ENCODE measurements at places on chromosomes 2 and 18.

GRCh38 chr18:11572201-11572600, 37.2 kb upstream of the SLC35G4 start:
- DNase-seq, result no peak

- no peak for DNase-seq
Measured at GRCh38 chr2:100365434-100365833, 43.1 kb upstream of the LONRF2 start.

GRCh38 chr2:2123238-2123637, 207.8 kb downstream of the MYT1L start:
- no peak for DNase-seq

DNA sequence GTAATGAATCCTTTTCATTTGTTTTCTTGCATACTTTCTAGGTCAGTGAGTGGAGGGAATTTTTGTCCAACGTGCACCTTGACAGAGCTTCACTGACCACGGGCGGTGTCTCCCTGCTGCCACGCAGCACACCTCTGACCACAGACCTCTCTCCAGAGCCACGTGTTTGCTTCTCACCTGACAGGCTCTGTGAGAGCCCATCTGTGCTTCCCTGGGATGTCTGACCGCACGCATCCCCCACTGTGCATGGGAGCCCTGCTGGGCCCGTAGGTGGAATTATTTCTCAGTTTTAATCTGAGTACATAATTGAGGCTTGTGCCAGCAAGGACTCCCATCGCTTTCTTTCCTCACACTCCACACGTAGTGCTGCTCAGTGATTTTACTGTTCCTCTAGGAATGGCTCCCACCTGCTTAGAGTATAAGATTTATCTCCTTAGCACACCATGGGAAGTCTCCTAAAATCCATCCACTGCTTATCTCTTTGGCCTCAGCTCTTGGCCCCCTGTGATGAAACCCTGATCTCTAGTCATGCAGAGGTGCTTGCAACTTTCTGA, 482.6 kb downstream of the TSN start:
- no peak for DNase-seq

GRCh38 chr2:43792653-43793052, 18.8 kb downstream of the DYNC2LI1 start:
- DNase-seq, result no peak

DNA sequence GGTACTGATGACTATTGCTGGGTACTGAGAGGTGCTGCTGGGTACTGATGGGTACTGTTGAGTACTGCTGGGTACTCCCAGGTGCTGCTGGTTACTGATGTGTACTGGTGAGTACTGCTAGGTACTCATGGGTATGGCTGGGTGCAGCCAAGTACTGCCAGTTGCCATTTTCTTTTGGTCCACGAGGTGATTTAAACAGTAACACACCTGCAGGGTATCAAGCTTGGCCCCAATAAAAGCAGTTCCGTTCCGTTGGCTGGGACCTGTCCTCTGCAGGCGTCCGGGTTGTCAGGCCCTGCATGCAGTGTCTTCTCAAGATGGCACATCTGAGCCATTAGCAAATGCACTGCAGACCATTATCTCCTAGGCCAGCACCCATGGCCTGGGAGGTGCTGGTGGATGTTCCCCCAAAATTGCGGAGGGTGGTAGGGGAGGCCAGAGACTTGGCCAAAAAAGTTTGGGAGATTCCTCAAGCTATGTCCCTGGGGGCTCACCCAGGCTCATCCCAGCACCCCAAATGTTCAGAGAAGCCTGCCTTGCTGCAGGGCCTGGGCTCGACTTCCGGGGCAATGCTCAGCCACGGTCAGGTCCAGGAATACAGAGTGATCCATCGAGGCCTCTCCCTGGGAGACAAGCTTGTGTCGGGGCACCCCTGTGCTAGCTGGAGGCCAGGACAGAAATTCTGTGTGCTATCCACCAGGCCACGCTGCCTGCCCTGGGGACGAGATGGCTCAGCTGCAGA, 165.2 kb downstream of the TWIST2 start:
- DNase-seq, result no peak

DNA sequence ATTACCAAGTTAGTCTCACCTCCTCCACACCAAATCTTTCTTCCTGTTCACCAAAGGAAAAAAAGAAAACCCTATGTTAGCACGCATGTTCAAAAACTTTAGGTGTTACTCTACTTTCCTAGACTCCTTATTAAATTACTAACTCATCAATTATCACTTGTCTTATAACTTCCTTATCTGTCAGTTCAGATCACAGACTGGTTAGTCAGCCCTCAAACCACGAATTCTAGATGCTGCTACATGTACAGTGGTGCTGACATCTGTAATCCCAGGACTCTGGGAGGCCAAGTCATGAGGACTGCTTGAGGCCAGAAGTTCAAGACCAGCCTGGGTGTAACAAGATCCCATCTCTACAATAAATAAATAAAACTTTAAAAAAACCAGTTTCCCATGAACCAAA, 3.5 kb downstream of the YWHAQ start:
- DNase-seq, result no peak

DNA sequence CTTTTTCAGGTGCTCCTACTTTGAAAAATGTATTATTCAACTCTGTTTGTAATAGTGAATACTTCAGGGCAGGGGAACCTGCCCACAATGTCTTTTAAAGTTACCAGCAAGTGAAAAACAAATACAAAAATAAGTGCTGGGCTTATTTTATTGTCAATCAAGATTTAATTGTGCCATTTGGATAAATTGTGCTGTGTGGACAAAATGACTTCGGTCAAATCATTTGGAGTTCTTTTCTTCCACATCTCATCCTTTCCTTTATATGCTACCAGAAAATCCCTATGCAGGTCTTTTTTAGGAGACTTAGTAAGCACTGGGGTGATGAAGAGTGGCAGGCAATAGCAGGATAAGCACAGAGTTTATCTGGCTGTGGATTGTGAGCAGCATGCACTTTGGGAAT, 63.9 kb downstream of the NYAP2 start:
- DNase-seq, result no peak

DNA sequence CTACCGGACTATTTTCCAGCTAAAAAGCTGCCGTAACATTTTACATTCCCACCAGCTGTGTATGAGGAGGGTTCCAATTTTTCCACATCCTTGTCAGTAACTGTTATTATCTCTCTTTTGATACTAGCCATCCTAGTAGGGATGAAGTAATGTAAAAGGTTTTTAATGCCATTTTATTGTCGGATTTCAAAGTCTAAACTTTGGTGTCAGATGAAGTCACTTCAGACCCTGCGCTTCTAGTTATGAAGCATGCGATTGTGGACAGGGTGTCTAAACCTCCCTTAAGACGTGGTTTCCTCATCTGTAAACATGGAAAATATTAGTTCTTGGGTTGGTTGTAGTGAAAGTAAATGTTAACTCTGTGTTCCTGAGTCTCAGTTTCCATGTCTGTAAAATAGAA, 4.7 kb downstream of the DGKD start:
- DNase-seq, result no peak

DNA sequence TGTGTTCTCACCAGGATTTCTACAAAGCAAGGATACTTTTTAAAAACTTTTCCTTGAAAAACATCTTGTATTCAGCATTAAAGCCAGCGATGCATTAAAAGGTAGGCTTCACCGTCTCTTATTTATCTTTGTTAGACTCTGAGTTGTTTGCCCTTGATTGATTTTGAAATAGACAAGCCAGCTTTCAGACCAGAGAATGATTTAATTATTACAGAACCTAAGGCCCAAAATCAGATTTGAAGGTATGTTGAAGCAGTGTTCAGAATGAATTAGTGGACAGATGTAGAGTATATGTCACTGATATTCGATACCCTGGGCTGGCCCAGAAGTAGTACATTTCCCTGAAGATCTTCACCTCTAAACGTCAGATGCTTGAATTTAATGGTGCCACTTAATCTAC, 136.4 kb downstream of the THSD7B start:
- DNase-seq, result no peak

- DNase-seq, result no peak
Measured at GRCh38 chr2:86489542-86489941, 48.4 kb downstream of the KDM3A start.

GRCh38 chr2:19775838-19776237, 125.9 kb downstream of the TTC32 start:
- no peak for DNase-seq

DNA sequence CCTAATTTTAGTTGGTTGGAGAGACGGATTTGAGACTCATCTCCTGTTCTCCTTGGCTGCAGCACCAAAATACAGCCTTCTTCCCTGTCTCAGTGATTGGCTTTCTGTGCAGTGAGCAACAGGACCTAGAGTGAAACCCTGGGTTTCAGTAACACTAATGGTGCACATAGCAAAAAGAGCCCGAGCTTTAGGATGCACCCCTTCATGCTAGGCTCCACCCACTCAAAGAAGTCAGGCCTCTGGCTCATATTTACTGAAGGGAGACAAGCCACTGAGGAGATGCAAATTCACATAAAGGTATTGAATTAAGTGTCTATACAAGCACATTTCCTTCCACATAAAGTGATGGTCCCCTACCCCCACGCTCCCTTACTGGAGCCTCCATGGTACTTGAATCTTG, 131.9 kb upstream of the CHAC2 start:
- no peak for DNase-seq

GRCh38 chr18:23833714-23834113, 144.5 kb downstream of the LAMA3 start:
- DNase-seq, result no peak

GRCh38 chr18:38933322-38933721, 1367.7 kb upstream of the CELF4 start:
- DNase-seq, result no peak

DNA sequence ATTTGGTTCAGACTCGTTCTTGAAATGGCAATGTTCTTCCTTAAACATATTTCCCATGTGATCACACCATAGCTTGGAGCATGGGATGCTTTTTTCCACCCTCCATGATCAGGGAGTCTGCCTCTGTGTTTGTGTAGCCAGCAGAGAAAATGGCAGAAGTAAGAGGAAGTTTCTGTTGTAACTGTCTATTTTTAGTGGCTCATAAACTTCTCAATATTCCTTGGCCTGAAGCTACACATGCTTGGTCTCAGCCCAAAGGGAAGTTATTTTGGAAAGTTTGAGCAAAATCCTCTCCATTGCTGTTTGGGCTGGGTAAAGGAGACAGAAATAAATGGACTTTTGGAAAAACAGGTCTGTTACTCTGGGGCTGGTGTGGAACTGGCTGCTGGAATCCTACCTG, 33.4 kb upstream of the ITGA6 start:
- DNase-seq, result no peak

- no peak for DNase-seq
Measured at GRCh38 chr2:55176094-55176415, 56.0 kb downstream of the CLHC1 start.

GRCh38 chr2:240968731-240969624, 29.4 kb upstream of the SNED1 start:
- no peak for DNase-seq

DNA sequence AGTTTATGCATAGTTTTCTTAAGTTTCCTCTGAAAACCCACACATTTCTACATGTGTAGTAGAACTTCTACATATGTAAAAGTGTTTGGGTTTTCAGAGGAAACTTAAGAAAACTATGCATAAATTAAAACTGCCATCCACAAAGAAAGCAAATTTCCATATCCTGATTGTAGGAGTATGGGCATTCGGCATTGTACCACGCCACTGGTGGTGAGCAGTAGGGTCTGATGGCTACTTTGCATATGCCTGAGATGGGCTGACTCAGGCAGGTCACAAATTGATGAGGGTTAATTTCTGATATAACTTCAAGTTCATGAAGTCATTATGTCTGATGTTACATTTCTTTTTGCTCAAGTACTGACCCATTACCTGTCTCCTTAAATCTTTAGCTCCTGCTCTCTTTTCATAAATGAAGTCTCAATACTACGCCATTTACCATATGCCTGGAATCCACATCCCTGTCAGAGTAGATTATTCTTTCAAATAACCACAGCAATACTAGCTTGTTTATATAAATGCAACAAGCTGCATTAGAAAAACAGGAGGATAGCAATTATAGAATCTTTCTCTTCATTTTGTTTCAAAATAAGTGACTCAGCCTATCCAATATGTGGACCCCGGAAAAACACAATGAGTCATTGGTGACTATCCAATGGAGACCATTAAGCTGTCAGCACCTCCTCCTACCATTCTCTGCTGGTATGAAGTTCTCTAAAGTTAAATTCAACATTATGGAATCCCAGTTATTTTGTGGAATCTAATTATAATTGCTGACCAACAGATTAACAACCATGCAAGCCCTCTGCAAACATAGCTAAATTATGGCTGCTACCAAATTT, 355.2 kb upstream of the UBE2E3 start:
- DNase-seq, result no peak

- no peak for DNase-seq
Measured at GRCh38 chr2:15677141-15677843, 85.6 kb downstream of the DDX1 start.

DNA sequence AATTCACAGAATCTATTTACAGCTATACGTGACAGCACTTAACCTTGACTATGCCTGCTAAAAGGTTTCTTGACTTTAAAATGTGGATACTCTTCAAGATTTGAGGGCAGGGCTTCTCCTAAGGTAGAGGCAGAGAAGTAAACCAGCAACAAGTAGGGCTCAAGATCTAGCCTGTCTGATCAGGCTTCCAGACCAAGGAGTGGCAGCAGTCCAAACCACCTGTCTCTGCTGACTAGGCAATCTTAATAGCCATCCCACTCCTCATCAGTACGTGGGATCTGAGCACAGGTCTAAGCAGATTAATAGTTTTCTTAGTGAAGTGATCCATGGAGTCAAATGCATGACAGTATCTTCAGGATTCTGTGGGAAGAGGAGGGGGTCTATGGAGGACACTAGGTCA, 100.4 kb downstream of the GPD2 start:
- no peak for DNase-seq

DNA sequence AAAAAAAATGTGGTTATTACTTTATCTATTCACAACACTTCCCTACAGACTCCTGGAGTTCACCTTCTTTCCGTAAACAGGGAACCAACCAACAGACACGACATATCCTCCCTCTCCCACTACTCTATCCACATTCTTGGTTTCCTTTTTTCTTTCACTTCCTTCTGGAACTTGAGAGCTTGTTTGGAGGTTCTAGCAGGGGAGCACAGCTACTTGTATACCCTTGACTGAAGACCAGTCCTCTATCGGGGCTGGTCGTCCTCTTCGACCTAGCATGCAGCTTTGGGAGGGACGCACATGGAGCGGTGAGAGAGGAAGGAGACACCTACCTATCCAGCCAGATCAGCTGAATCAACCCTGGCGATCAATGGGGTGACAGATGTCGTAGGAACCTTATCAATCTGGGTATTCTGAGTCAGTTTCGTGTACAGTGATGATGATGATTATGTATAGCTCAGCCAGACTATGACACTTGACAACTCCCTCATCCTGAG, 43.5 kb upstream of the MSH2 start:
- DNase-seq, result no peak

- DNase-seq, result no peak
Measured at GRCh38 chr18:78782951-78783563, 196.6 kb upstream of the SALL3 start.

GRCh38 chr2:39275016-39275415, 31.2 kb upstream of the CDKL4 start:
- DNase-seq, result no peak

All from stimulated activated CD4-positive, alpha-beta T cell treated with anti-CD3 and anti-CD28 coated beads, TNF-alpha, amount 100 ng/mL, for 1 hour (primary cell).